ENCODE measurements at places on chromosomes 5 and 9. TPM values are rescaled to one million over a fixed set of nuclear protein-coding genes. Genes with fewer than 3 reads are reported as not detected.

Gene ANKS6
- 12.3 TPM for total RNA-seq

Gene VCAN
- 393 TPM for total RNA-seq

Gene ABO
- total RNA-seq = 1.4 TPM

Gene BTF3
- total RNA-seq = 332 TPM

Gene FLT4
- total RNA-seq = 21.8 TPM

Gene ANKRD31
- 0.51 TPM for total RNA-seq

Gene ZNF462
- total RNA-seq = 32.4 TPM

Gene PCDH12
- 20.1 TPM for total RNA-seq

Gene IER5L
- total RNA-seq = 10.4 TPM

Gene LCN1
- total RNA-seq = 373 TPM

Gene GPBP1
- 115 TPM for total RNA-seq

Gene TMEM174
- total RNA-seq = not detected

Gene PLPP7
- 81.3 TPM for total RNA-seq

Gene OSTF1
- total RNA-seq = 17.8 TPM

Gene HSD17B3
- not detected for total RNA-seq

Gene CDH9
- not detected for total RNA-seq

Gene CPLANE1
- 36.4 TPM for total RNA-seq

Gene RHOBTB3
- total RNA-seq = 188 TPM
